Neuronal stem cell (in vitro differentiated cells): ENCODE measurements at places on chromosomes 5 and 9.

GRCh38 chr9:131434673-131435072 lies 40.8 kb downstream of the PRRC2B start:
- DNase-seq: no peak

- no peak for DNase-seq
Measured at GRCh38 chr5:142811866-142812557, 41.8 kb downstream of the ARHGAP26 start.

- no peak for DNase-seq
Measured at GRCh38 chr9:120778758-120779157, 14.5 kb downstream of the FBXW2 start.

- DNase-seq: no peak
Measured at GRCh38 chr5:151086905-151087360, 6.1 kb upstream of the TNIP1 start.

DNA sequence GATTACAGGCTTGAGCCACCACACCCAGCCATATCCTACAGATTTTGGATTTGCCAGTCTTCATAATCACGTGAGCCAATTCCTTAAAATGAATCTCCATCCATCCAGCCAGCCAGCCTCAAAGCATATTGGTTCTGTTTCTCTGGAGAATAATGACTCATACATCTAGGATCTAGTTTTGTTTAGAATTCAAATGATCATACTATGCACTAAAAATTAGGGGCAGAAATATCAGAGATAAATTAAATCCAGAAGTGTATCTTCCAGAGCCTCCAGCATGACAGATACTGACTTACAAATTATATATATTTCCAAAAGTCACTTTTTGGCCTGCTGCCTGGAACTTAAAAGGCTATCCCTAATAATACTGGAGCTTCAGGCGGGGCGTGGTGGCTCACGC lies 119.1 kb upstream of the NR5A1 start:
- no peak for DNase-seq

DNA sequence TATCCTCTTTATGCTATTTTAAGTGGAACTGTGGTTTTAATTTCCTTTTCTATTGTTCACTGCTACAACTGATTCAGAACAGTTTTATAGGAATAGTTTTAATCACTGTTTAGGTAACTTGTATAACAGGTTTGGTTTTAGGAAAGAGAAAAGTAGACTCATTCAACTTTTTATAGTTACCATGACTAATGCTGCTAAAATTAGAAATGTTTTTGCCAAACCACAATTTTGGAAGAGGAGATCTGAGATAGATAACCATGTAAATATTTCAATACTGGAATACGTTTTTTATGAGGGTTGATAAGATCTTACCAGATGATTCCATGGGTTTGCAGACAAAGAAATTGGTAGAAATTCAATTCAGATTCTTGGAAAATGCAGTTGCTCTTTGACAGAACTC lies 404.6 kb upstream of the ARRDC3 start:
- DNase-seq: no peak

- no peak for DNase-seq
Measured at GRCh38 chr9:75161116-75161857, 73.0 kb downstream of the OSTF1 start.

GRCh38 chr5:126477294-126478117 lies 54.3 kb downstream of the GRAMD2B start:
- no peak for DNase-seq

- no peak for DNase-seq
Measured at GRCh38 chr9:85157772-85158171, 488.2 kb downstream of the NTRK2 start.

DNA sequence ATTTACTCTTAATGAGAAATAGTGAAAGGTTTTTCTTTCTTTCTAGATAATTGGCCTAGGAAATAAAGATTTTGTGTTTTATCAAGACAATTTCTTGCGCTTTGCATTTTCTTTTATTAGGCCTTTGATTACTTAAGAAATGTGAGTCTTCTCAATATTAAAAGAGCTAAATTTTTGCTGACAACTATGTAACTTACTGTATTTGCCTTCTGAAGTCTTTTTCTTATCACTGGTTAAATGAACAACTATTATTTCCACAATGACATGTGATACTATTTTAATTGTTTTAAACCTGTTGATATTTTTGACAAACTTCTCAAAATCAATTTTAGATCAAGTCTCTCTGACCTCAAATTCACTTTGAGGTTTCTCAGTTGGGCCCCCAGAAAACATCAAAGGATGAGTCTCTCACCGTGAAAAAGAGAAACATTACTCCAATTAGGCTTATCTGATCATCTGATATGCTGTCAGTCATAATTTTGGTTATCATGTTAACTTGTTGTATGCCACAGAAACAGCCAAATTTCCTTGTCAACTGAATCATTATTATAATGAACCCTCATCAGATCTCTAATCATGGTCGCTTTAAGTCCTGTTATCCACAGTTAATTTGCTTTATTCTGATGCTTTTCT lies 48.8 kb downstream of the RAPGEF1 start:
- no peak for DNase-seq

DNA sequence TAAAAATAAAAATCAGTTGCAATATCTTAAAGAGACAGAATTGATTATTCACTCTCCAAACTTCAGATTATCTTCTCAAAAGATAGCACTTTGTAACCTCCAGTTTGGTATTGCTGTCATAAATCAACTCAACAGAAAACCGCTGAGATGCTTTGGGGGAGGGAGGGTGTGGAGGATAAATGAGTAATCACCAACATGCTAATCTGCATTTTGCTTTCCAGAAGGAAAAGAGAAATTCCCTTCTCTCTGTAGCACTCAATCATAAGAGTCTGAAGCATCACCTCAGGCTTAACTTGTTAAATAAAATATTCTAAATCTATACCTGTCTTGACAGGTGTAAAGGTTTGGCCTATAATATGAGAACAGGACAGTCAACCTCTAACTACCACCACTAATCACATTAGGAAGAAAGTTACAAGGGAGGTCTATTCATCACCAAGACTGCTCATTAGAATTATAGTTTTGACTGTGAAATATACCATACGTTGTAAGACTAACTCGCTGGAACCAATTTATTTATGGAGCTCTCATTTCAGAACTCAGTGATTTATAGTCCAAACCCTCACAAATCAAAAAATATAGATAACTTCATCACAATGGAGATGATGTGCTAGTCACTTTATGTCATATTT lies 89.0 kb downstream of the PIK3R1 start:
- DNase-seq: no peak

GRCh38 chr9:136232969-136233368 lies 12.6 kb downstream of the QSOX2 start:
- no peak for DNase-seq

GRCh38 chr5:53515988-53516387 lies 35.6 kb downstream of the FST start:
- DNase-seq: no peak

- no peak for DNase-seq
Measured at GRCh38 chr5:89106480-89106879, 223.5 kb upstream of the MEF2C start.

DNA sequence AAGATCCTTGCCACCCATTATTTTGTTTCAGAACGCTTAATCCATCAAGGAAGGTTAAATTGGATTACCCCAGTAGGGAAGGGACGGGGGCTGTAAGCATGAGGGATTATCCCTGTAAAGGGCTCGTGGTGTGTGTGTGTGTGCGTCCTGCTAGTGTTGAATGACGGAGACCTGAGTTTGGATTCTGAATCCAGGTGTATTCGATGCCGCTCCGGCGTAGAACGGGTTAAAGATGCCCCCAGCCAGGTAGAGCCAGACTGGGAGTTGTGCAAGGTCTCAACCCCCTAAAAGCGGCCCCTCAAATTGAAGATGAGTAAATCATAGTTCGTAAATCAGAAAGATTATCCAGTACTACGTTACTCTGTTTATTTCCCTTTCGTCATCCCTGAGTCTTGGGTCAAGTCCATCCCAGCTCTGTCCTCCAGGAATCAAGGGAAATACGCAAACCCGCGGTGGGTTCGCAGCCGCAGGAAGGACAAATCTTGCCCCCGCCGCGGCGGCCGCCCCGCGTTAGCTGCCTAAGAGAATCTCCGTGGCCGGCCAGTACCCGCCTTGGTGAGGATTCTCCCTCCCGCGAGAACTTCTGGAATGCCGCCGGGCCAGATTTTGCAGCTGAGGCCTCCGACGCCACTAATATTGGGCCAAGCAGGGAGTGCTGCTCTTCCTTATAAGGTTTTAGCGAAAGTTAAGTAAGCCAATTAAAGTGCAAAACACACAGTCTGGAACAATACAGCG lies 586 bp upstream of the MTAP start:
- peak; percentile 68 for DNase-seq

DNA sequence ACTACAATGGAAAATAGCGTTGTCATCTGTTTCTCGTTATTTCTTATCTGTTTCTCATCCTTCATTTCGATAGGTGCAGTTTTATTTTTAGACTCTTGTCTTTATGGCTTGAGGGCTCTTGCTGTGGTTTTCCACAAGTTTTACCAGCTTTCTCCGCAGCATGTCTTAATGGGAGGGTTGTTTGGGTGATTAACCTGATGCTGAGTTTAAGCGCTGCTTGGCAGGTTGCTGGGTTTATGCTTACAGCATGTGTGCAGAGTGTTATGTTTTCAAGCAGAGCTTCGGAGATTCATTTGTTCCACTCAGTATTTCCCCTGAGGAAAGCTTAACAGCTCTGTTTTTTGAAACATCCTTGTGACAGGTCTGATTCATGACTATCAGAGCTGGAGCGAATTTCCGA lies 154.0 kb downstream of the SLC12A2 start:
- no peak for DNase-seq

- DNase-seq: no peak
Measured at GRCh38 chr5:1892211-1892610, 9.5 kb upstream of the IRX4 start.

DNA sequence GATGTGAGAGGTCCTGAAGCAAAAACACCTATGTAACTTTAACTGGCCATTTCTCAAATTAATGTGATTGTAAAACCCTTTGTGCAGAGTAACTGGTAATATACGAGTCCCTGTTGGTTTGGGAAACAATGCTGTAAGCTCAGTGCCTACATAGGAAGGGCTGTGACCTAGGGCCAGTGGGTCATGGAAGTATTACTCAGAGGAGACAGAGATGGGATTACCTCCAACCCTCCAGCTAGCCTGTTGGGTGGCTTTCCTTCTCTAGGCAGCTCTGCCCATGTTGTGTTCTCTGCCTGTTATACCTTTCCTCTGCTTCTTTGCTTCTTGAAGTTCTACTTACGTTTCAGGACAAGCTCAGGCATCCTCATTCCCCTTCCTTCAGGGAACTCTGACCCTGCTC lies 294.8 kb upstream of the RFX3 start:
- no peak for DNase-seq

DNA sequence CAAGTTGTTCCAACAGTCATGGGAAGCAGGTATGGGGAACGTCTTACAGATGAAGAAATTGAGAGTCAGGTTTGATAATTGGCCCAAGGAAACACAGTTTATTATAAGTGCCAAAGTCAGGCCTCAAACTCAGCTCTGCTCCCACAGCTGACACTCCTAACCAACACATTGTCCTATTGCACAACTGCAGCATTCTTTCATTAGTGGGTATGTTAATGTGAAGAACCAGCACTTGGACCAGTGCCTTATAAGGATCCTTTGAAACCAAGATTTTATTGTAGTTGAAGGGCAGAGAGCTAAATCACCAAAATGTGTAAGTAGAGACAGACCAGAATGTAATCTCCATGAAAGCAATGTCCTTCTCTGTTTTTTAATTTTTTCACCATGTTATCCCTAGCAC lies 56.1 kb downstream of the GRIA1 start:
- no peak for DNase-seq

- peak; percentile 41 for DNase-seq
Measured at GRCh38 chr9:91949392-91949945, 559 bp downstream of the ROR2 start.

DNA sequence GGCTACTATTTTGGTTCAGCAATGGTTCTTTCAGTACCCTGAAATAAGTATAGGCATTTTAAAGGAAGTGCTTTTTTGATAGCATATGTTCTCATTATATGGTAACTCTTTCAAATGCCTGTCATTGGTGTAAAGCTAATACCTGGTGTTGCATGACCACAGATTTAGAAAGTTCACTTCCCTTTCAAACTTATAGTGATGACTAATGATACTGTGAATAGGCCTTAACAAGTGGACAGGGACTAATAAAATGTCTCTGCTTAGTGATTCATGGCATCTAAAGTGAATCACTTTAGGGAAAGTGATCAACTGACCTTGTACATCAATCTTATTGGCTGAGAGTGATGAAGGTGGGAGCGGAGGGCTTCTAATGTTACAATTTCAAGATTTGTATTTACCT lies 21.6 kb downstream of the MRPL22 start:
- no peak for DNase-seq

DNA sequence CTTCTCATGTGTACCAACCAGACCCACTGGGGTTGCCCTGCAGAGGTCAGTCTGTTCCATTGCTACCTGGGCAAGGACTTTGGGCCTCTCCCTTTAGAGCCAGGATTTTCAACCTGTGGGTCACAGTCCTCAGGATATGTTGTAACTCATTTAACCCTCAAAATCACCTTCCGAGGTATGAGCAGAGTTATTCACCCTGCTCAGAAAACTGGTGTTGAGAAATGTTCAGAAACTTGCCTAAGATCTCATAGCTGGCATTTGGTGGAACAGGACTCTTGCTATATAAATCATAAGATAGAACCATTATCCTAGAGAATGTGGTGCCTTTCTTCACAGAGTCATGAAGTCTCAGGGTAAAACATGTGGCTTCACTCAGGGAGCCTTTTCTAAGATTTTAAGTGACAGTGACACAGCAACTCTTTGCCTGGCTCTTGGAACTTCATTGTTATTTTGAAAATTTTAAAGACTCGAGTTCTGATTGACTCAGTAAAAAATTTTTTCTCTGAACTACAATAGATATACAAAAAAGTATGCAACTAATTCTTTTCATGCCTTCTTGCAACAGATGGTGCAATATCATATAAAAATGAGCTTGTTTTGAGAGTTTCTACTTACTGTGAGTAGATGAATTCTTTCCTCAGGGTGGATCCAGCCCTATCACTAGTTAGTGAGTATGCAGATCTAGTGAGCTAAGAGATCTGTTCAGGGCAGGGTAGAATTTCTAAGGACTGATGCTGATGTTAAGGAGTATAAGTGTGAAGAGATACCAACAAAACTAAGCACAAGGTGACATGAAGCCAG lies 29.5 kb downstream of the CAST start:
- DNase-seq: no peak

DNA sequence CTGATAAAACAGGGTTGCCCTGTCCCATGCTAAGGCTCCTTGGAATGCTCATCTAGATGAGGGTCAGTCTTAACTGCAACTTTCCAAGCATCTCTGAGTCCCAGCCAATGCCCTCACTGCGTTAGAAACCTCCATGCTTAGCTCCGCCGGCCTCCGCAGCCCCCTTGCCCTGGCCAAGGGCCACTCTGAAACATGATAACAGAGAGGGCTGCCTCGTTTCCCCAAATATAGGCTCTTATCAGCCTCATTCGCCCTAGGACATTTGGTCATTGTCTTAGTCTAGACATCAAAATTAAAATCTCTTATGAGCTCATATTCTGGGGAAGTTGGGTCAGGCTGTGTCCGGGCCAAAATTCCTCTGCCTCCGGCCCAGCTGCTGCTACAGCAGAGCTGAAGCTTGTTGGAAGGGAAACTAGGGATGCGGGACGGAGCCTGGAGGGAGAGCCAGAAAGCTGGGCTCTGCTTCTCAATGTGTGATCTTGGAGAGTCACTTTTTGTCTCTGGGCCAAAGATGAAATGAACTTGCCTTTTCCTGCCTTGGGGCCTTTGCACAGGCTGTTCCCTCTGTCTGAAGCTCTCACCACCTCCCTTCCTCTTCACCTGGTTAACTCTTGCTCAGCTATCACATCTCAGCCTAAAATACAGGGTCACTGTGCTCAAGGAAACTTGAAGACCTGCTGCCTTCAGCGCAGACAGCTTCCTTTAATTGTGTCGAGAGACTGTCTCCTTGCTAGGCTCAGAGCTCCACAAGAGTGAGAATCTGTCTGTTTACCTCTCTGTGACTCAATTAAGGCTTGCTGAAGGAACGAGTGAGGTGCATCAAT lies 191.3 kb downstream of the RGS3 start:
- DNase-seq: no peak
